WTC11 (cell line): ENCODE measurements at places on chromosomes 3 and 15.

GRCh38 chr3:42441791-42442190 is 31.4 kb upstream of the LYZL4 start:
- H3K4me3 ChIP-seq: no peak overlapping the region
- no peak overlapping the region for H3K27ac ChIP-seq
- peaks cover 44% of the 10 kb centered on the region for H3K4me1 ChIP-seq
- H3K27me3 ChIP-seq: no peaks in the 10 kb centered on the region

DNA sequence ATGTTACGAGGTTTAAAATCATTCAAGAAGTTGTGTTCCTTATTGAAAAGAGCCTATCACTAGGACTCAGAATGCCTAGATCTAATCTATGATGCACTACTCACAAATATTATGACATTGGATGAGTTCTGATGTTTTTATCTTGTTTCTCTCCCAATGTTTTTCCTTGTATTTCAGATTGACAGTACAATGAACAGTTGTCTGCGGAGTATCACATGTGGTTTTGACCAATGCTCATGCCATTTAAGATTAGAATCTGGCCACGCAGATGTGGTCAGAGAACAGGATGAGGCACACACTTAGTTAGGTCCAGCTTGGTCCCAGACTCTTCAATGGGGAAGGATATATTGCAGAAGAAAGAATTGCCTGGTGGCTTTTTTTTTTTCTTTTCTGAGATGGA is 25.6 kb upstream of the CCDC50 start:
- no peak overlapping the region for H3K4me3 ChIP-seq
- H3K27me3 ChIP-seq: no peaks in the 10 kb centered on the region
- DNase-seq: no peak

DNA sequence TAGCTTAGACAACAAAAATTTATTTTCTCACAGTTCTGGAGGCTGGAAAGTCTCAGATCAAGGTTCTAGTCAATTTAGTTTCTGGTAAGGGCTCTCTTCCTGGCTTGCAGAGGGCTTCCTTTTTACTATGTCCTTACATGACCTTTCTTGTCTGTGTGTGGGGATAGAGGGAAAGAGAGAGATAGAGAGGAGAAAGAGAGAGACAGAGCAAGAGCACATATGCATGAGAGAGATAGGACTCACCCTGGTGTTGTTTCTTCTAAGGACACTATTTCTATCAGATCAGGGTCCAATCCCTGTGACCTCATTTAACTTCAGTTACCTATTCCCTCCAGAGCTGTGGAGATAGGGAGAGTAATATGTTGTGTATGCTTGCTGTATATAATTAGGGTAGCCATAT is 44.9 kb upstream of the TEX9 start:
- no peaks in the 10 kb centered on the region; the same call in 1 of the 2 replicates for H3K27me3 ChIP-seq
- H3K36me3 ChIP-seq: peaks cover 17% of the 10 kb centered on the region
- no peak overlapping the region for H3K27ac ChIP-seq
- peaks cover 15% of the 10 kb centered on the region for H3K4me1 ChIP-seq

DNA sequence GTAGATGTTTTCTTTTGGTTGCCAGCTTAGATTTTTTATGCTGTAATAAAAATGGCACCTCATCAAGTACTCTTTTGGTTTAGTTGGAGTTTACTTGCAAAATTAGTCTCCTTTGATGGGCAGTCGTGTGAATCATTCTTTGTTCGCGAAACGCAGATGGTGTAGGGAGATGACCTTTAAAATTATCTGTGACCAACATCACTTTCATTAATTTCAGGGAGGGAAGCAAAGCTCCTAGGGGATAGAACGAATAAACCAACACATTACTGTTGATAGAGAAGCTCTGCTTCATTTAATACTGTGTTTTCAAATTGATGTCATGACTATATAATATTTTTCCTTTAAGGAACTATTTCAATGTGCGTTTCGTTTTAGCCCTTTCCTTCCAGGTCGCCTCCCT is 67.4 kb downstream of the USP13 start:
- H3K27ac ChIP-seq: peak overlapping the region; percentile 39; the same call in 1 of the 2 replicates
- H3K4me1 ChIP-seq: peaks cover 26% of the 10 kb centered on the region
- DNase-seq: no peak
- no peak overlapping the region for H3K4me3 ChIP-seq
- peaks cover 21% of the 10 kb centered on the region for H3K36me3 ChIP-seq

- peaks cover 32% of the 10 kb centered on the region for H3K4me1 ChIP-seq
- H3K36me3 ChIP-seq: no peaks in the 10 kb centered on the region
- peaks cover 34% of the 10 kb centered on the region for H3K27me3 ChIP-seq
- no peak overlapping the region for H3K27ac ChIP-seq
- DNase-seq: no peak
Measured at GRCh38 chr15:40430271-40430805, 10.4 kb upstream of the BAHD1 start.

DNA sequence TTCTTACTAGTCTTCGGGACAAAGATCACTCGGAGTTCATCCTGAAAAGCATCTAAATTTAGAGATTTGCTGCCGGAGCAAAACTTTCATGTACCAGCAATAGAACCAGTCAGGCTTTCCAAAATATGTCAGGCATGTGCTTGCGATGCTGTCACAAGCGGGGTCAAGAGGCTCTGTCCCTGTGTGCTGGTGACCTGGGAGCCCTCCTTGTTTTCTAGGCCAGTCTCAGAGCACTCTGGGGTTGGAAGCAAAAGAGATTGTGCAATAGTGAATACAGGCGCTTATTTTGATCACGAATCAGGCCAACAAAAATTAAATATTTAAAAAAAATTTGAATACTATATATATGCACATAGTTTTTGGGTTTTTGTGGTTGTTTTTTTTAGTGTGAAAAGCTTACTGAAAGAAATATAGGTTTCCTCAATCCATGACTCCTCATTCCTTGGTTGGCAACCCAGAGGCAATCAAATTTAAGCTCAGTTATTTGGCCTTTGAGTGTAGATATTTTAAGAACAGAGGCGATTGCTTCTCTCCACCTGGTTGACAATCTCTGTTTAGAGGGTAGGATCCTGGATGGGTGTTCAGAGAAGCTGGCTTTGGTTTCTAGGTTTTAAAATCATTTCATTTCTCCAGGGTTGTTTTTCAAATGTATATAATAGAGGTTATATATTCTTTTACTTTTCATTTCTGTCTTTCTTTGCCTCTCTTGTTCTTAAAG is 8.4 kb upstream of the KLHL24 start:
- DNase-seq: no peak
- no peak overlapping the region for H3K4me3 ChIP-seq
- no peak overlapping the region for H3K27ac ChIP-seq
- peaks cover 10% of the 10 kb centered on the region for H3K27me3 ChIP-seq
- no peaks in the 10 kb centered on the region for H3K36me3 ChIP-seq

- no peak overlapping the region for H3K27ac ChIP-seq
- DNase-seq: no peak
- H3K27me3 ChIP-seq: no peaks in the 10 kb centered on the region
Measured at GRCh38 chr15:60540002-60540651, 61.2 kb upstream of the ICE2 start.

DNA sequence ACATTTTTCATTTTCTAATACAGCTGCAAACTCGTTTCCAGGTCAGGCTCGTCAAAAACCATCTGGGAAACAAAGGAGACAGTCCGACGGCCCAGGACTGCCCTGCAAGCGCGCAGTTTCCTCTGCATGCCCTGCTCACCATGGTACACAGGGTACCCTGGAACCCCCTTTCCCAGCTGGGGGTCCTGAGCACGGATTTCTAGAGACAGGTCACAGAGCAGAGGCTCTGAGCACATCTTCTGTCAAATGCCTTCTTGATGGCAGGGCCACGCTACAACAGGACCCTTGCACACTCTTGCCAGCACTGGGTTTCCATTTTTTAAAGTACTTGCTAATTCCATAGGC is 8.1 kb downstream of the ZXDC start:
- peak; percentile 4 for DNase-seq
- peaks cover 6% of the 10 kb centered on the region for H3K4me1 ChIP-seq
- H3K27me3 ChIP-seq: no peaks in the 10 kb centered on the region

DNA sequence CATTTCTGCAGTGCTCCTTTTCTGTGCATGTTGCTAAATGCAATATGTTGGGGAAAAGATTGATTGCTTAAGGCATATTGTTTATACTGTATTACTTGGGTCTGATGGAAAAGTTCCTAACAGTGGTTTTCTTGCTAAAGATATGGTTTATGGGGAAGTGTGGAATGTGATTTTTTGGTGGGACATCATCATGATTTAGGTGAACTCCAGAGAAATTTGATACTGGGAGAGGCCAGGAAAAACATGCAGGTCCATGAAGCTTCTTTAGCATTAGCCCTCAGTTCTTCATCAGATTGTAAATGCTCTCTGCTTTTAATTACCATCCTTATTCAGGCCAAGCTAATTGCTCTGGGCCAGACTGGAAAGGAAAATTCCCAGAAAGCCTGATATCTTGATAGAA is 147.5 kb downstream of the LRTM1 start:
- no peaks in the 10 kb centered on the region; the same call in 1 of the 2 replicates for H3K36me3 ChIP-seq
- H3K4me3 ChIP-seq: no peak overlapping the region
- H3K27me3 ChIP-seq: no peaks in the 10 kb centered on the region
- peaks cover 16% of the 10 kb centered on the region for H3K4me1 ChIP-seq
- DNase-seq: no peak

DNA sequence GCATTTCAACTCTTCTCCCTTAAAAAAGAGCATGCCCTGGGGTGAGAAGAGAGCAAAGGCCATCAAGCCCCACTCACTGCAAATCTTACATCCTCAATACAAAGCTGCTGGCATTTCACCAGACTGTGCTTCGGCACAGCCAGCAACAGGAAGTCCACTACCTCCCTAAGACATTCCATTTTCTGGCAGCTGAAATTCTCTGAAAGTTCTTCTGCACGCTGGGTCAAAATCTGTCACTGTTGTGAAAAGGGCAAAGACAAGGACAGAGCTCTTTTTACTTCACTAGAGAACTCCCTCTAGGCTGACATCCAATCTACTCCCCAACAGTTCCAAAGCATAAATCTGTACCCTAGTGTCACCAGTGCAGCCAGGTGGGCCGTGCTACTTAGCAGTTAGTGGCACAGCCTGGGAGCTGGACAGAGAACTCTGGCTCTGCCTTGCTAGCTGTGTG is 6.3 kb downstream of the MTMR10 start:
- peaks cover 25% of the 10 kb centered on the region for H3K4me1 ChIP-seq
- no peaks in the 10 kb centered on the region for H3K27me3 ChIP-seq
- peaks cover 2% of the 10 kb centered on the region; the same call in 1 of the 2 replicates for H3K36me3 ChIP-seq
- DNase-seq: no peak
- no peak overlapping the region for H3K4me3 ChIP-seq

DNA sequence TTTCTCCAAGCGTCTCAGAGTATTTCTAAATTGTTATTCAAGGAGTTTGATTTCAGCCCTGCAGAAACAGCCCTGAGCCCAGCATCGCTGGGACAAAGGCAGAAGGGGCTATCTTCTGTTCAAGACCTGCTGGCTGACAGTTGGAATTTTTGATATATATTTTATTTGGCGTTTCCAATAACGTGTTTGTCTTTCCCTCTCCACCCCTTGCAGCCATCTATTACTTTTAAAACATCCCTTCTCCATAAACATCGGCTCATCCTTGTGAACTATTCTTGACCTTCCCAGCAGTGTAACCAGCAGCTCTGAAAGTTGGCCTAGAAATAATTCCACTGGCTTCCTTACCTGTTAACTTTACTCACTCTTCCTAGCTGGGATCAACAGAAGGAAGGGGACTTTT is 5.5 kb upstream of the MEIS2 start:
- H3K27ac ChIP-seq: no peak overlapping the region
- H3K4me3 ChIP-seq: no peak overlapping the region
- no peaks in the 10 kb centered on the region for H3K36me3 ChIP-seq
- peaks cover 67% of the 10 kb centered on the region for H3K4me1 ChIP-seq

DNA sequence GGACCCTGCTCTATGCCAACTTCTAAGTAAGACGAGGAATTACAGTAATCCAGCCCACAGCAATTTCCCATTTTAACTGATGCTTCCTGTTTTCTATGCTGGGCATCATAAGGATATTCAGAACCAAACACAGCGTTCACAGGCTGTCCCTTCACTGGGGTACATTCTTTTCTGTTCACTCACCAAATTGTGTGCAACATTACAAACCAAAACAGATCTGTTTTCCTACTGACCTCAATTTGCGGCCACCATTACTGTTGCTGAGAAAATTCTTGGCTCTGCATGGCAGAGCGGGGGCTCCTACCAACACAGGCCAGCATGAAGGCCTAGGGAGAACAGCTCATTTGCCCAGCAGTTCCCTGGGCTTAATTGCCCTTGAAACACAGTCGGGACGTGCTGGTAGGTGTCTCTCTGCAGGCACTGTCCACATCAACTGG is 76.5 kb downstream of the MYO1E start:
- no peak for DNase-seq
- no peak overlapping the region for H3K4me3 ChIP-seq
- H3K27ac ChIP-seq: peak overlapping the region; percentile 71
- H3K27me3 ChIP-seq: no peaks in the 10 kb centered on the region
- peaks cover 59% of the 10 kb centered on the region for H3K4me1 ChIP-seq

- H3K4me3 ChIP-seq: no peak overlapping the region
- no peak for DNase-seq
- no peaks in the 10 kb centered on the region for H3K4me1 ChIP-seq
- peaks cover 12% of the 10 kb centered on the region for H3K27me3 ChIP-seq
- H3K36me3 ChIP-seq: no peaks in the 10 kb centered on the region
- H3K27ac ChIP-seq: no peak overlapping the region
Measured at GRCh38 chr3:10561946-10562560, 56.7 kb upstream of the ATP2B2 start.

- no peaks in the 10 kb centered on the region for H3K36me3 ChIP-seq
- DNase-seq: no peak
- H3K4me3 ChIP-seq: no peak overlapping the region
Measured at GRCh38 chr3:188298585-188298984, 144.6 kb downstream of the LPP start.

GRCh38 chr3:112315791-112316190 is 17.2 kb upstream of the CD200 start:
- peaks cover 55% of the 10 kb centered on the region for H3K4me1 ChIP-seq
- H3K27ac ChIP-seq: no peak overlapping the region
- H3K36me3 ChIP-seq: peaks cover 42% of the 10 kb centered on the region
- no peak for DNase-seq
- H3K4me3 ChIP-seq: no peak overlapping the region

DNA sequence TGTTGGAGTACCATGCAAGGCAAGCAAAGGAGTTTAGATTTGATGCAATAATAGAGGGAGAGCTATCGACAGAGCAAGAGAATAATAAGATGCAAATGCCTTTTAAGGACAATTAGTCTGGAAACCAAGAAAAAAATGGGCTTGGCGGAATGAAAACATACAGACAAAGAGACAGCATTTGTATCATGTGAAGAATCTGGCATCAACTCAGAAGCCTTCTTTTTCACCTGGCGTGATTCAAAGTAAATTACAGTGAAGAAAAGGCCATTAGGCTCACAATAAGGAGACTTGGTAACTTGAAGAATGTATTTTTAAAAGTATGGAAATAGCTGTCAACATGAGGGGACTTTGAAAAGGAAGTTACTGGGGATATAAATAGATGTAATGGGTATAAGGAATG is 521.2 kb upstream of the GOLIM4 start:
- H3K4me3 ChIP-seq: no peak overlapping the region
- H3K36me3 ChIP-seq: peaks cover 2% of the 10 kb centered on the region; the same call in 1 of the 2 replicates
- no peak for DNase-seq
- peak overlapping the region; percentile 98 for H3K27ac ChIP-seq
- no peaks in the 10 kb centered on the region for H3K27me3 ChIP-seq

- DNase-seq: no peak
- no peak overlapping the region for H3K27ac ChIP-seq
- H3K4me3 ChIP-seq: no peak overlapping the region
Measured at GRCh38 chr3:129056451-129057173, 4.0 kb upstream of the GP9 start.
